ENCODE measurements at places on chromosomes 11 and 22.
A peak's percentile ranks its signal among the peaks of the same experiment; 100 is the strongest.

GRCh38 chr11:61264795-61265194 lies 23.8 kb downstream of the PGA5 start:
- no peak for DNase-seq

- no peak for DNase-seq
These were observed 13.7 kb upstream of the CSNK2A3 start for GRCh38 chr11:11366793-11367192.

DNA sequence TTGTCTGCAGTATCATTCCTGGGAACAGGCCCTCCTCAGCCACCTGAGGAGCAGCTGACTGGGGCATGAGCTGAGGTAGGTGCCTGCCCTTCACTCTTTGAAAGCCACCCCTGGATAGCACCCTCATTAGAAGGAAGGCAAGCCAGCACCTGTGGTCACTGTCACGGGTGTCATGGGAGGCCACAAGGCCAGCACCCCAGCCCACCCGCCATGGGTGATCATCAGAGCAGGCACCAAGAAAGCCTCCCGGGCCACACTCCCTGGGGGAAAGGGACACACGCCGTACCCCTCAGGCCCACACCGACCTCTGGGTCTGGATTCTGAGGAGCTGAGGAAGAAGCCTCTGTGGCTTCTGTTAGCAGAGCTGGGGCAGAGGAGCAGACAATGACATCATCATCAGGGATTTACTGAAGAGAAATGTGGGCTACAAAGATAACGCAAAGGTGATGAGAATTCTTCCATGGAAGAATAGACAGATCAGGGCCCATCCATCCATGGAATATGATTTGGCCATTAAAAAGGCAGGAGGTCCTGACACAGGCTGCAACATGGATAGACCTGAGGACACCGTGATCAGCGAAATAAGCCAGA lies 16.7 kb upstream of the NAP1L4 start:
- no peak for DNase-seq

DNA sequence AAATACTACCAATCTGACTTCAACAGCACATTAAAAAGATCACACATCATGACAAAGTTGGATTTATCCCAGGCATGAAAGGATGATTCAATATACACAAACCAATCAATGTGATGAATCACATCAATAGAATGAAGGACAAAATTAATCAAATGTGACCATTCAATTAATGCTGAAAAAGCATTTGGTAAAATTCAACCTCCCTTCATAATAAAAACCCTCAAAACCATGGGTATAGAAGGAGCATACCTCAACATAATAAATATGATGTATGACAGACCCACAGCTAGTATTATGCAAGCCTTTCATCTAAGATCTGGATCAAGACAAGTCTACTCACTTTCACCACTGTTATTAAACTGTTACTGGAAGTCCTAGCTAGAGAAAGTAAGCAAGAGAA lies 921.7 kb upstream of the RAG2 start:
- no peak for DNase-seq

GRCh38 chr11:123556633-123557032 lies 97.8 kb downstream of the SCN3B start:
- DNase-seq, result no peak

- no peak for DNase-seq
These were observed 62.5 kb upstream of the PPARA start for GRCh38 chr22:46087816-46088277.

DNA sequence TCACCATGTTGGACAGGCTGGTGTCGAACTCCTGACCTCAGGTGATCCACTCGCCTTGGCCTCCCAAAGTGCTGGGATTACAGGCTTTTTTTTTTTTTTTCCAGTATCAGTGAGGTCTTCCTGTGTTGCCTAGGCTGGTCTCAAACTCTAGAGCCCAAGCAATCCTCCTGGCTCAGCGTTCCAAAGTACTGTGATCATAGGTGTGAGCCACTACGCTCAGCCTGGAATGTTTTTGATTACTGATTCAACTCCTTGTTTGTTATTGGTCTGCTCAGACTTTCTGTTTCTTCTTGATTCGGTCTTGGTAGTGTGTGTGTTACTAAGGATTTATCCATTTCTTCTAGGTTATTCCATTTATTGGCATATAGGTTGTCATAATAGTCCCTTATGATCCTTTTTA lies 31.3 kb downstream of the NAGA start:
- no peak for DNase-seq

DNA sequence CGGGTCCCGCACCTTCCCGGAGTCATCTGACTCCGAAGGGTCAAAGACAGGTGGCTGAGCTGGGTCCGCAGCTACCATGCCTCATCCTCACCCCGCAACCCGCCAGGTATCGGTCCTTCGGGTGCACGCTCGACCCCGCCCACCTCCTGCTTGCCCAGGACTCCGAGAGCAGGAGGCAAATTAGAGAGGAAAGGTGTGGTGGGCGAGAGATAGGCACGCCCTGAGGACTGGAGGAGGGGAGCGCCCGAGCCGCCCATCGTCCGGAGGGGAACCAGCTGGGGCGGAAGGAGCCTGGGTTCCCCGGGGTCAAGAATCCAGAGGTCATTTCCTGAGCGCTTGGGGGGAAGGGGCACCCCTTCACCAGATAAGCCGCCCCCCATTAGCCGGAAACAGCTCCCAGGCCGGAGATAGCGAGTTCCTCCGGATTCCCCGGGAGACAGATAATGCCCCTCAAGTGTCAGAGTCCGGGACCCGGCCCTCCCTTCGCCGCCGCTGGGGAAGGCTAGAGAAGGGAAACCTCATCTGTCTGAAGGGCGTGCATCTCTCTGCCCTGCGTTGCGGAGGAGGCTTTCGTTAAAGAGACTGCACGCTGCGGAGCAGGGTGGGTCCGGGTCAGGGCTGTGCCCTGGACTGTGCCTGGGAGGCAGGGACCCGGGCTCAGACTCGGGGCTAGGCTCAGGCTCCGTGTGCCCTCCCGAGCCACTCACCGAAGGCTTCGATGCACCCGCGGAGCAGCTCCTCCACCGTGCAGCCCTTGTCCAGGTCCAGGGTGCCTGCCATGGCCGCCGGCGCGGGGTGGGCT lies 1.7 kb downstream of the RASGRP2 start:
- DNase-seq, result peak; percentile 79

GRCh38 chr11:8261291-8261690 lies 2.4 kb downstream of the LMO1 start:
- DNase-seq, result no peak

GRCh38 chr22:27455526-27455925 lies 346.0 kb downstream of the MN1 start:
- no peak for DNase-seq

- DNase-seq, result no peak
These were observed 773 bp upstream of the PATL1 start for GRCh38 chr11:59669611-59670009.

GRCh38 chr11:77322926-77323590 lies 21.6 kb upstream of the GDPD4 start:
- DNase-seq, result no peak

GRCh38 chr11:19275496-19275895 lies 34.8 kb upstream of the E2F8 start:
- DNase-seq, result no peak

DNA sequence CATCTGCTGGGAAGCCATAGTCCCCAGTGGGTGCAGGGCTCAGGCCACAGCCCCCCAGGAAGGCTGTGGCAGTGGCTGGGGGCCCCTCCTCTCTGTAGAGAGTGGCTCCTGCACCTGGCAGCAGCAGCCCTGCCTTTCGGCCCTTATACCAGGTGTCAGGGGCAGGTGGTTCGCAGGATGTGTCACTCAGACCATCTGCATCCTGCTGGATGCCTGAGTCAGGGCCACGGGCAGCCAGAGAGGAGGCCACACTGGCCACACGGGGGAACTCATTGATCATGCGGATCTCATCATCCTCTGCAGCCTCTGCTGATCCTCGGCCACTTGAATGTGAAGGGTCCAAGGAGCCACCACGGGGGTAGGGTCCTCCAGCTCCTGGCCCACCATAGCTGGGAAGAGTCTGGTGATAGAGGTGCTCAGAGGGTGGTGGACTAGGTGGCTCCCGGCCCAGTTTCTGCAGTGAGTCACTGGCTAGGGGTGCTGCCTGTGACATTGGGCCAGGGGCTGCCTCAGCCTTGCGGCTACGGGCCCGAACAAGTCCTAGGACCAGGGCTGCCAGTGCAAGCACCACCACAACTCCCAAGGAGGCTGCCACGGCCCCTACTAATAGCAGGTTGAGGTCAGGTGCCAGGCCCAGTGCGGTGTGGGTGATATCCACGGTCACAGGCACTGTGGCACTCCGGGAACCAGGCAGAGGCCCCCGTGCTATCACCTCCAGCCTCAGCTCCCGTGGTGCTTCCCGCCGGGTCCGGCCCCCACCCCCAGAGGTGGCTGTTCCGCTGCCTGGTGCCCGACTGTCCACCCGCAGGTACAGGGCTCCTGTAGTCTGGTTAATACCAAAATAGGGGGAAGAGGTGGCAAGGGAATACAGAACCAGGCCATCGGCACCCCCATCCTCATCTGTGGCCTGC lies 3.3 kb upstream of the TPP1 start:
- DNase-seq, result no peak

- no peak for DNase-seq
These were observed 687.2 kb downstream of the TBC1D22A start for GRCh38 chr22:47449508-47450270.

DNA sequence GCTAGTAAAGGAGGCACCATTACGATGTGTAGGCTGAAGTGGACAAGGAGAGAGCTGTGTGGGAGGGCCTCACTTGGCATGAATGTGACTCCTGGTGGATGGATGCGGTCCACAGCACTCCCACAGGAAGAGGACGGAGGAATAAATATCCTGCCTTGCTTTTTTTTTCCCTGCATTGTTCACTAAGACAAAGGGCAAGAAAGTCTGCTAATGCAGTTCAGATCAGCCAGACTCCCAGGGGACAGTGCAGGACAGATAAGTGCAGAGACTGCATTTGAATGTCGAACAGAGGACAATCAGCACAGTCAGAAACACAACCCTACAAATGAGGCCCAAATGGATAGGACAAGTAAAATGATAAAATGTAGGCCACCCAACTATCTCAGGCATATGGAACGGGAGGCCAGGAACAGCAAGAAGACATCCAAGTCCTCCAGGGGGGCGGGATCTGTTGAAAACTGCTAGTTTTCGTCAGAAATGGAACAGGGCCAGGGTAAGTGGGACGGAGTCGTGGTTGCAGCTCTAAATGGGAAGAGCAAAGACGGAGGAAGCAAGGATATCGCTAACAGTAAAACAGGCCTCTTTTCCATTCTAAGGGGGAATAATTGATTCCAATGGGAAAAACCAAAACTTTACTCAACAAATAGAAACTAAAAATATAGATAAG lies 25.2 kb upstream of the OR8B8 start:
- DNase-seq, result no peak

GRCh38 chr11:125262830-125263218 lies 98.3 kb downstream of the PKNOX2 start:
- DNase-seq, result peak; percentile 76

GRCh38 chr11:35316161-35316560 lies 103.2 kb downstream of the SLC1A2 start:
- DNase-seq, result no peak

GRCh38 chr11:93477684-93478234 lies 65.4 kb downstream of the SMCO4 start:
- DNase-seq, result peak; percentile 67

- DNase-seq, result no peak
These were observed 33.9 kb upstream of the SLC5A12 start for GRCh38 chr11:26755762-26756161.

DNA sequence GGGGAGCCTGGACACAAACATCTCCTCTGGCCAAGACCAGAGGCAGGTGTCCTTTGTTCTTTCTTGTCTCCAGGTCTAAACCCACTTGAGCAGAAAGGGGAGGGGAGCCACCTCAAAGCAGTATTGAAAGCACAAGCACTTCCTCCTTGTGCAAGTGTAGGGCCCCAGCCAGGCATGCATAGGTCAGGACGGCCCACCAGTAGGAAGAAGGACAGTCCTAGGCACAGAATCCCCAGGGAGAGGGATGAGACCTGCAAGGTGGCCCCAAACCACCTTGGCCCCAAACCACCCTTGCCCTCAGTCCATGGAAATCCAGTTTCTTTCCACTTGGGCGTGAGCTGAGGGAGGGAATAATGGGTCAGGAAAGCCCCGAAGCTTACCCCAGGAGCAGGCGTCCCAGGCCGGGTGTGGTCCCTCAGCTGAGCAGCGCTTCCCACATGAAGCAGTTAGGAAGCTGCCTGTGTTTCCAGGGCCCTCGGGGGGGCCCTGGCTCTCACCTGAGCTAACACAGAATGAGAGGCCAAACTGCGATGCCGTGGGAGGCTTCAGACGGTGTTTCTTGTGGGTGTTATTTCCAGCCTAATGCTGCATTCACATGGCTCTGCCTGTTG lies 20.4 kb upstream of the IGSF9B start:
- no peak for DNase-seq

DNA sequence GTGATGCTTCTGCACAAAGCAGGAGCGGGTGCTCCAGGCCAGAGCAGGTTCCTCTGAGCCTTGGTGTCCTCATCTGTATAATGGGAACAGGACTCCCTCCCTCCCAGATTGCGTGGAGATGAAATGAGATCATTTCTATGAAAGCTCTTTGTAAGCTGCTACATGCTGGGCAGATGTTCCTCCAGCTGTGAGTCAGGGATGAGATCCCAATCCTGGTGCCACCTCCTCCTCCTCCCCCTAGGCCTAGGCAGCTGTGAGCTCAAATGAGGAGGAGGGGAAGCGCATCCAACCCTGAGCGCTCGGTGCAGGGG lies 7.0 kb upstream of the CABP2 start:
- DNase-seq, result no peak

GRCh38 chr11:113937918-113938317 lies 33.3 kb downstream of the HTR3B start:
- no peak for DNase-seq

DNA sequence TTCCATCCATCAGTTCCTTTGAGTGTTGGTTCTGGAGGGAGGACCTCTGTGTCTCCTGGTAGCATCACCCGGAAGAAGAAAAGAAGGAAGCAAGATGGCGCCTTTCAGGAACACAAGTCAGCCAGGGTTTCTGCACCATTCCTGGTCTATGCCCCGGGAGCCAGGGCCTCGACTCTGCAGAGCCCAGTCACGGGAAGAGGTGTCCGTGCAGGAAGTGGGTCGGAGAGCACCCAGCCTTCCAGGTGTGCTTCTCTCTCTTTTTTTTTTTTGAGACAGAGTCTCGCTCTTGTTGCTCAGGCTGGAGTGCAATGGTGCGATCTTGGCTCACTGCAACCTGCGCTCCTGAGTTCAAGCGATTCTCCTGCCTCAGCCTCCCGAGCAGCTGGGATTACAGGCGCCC lies 21.2 kb downstream of the MRPL21 start:
- no peak for DNase-seq

- DNase-seq, result peak; percentile 97
These were observed at the start of gene TMEM134 for GRCh38 chr11:67468759-67469507. Gene TMEM134 (minus strand): TSS chr11:67469251. CDS start chr11:67469192, 59 bp downstream.

DNA sequence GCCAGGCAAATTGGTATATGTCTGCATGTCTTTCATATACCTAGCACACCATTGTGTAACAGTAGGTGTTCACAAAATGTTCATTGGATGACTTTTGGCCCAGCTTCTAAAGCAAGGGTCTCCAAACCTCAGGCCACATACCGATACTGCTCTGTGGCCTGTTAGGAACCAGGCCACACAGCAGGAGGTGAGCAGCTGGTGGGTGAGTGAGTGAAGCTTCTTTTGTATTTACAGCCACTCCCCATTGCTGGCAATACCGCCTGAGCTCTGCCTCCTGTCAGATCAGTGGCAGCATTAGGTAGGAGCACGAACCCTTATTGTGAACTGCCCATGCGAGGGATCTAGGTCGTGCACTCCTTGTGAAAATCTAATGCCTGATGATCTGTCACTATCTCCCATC lies 836.6 kb downstream of the NTM start:
- no peak for DNase-seq
